ENCODE measurements at places on chromosomes 3 and 15.

DNA sequence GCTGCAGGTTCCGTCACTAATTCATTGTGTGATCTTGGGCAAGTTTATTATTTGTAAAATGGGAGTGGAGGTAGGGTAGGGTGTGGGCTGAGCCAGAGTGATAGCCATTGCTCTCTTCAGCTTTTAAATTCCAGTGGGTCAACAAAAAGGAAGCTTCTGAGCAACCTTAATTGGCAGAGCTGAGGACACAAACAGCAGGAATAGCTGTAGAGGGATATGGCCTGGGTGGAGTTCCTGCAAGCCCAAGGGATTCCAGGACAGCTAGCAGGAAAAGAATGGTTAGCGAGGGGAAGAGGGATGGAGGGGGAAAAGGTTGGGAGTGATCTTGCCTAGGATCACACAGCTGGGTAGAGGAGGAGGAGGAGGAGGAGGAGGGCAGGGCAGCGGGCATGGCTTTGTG is 11.4 kb downstream of the CCK start:
- DNase-seq: no peak

DNA sequence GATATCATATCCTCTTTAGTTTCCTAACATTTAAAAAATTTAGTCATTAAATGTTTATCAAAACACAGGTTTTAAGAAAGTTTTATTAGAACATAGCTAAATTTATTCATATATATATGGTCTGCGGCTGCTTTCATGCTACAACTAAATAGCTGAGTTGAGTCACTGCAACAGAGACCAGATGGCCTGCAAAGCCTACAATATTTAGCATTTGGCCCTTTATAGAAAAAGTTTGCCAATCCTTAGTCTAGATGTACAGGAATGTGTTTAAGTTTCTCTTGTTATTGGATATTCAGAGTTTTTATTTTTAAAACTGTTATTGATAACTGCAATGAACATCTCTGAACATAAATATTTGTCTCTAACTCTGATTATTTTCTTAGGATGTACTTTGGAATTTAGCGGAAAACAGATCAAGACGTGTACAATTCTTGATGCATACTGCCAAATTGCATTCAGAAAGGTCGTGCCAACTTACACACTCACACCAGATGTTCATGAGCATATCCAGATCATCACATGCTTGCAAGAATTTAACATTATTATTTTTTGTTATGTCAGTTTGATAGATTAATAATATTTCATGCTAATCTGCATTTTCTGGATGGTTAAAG is 157.9 kb downstream of the STAC start:
- no peak for DNase-seq

- no peak for DNase-seq
Measured at GRCh38 chr3:132519914-132520313, 77.2 kb upstream of the ACKR4 start.

DNA sequence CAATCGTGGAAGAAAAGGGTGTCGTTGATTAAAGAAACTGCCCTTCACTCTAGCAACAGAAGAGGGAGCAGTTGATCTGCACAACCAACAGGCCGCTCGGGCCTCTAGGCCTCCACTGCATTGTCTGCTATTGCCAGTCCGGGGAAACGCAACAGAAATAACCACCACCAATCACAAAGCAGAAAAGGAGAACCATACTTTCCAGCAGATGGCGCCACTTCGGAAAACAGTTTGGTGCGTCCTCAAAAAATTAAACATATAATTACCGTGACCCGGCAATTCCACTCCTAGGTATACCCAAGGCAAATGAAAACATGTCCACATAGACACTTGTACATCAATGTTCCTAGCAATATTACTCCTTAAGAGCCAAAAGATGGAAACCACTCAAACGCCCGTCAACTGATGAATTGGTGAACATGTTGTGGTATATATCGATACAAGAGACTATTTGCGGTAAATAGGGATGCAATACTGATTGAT is 154.1 kb downstream of the TJP1 start:
- DNase-seq: peak; percentile 82

DNA sequence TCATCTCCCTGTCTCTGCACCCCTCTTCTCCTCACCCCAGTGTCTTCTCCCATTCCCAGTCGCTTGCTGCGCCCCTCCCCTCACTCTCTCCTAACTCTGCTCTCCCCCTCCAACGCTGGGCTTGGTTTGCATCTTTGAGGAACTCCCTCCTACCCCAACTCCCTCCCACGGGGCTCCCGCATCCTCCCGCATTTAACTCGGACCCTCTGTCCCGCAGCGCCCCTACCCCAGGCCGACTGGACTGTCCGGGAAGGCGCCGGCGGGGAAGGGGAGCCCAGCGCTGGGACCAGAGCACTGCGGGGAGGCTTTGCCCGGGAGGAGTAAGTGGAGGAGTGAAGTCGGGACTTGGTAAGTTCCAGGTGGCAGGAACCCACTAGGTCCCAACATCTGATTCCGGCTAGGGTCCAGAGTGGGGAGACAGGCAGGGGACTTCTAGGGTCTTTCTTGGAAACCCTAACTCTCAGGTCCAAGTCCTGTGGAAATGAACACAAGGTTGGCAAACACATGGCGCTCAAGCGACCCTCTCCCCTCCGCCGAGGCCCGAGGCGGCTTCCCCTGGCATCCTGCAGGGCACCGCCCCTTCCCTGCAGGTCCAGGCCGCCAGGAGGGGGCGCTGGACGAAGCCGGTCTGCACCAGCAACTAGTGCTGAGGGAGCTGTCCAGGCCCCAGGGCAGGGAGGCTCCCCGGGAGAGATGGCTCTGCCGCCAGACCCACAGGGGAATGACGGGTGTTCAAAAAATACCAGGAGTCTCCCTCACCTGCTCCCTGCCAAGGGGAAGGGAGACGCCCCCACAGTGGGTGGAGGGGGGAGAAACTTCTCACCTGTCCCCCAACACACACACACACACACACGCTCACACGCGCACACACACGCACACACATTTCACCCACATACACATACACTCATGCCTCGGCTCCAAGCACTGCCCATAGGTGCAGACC is 53.2 kb downstream of the LHFPL4 start:
- DNase-seq: no peak

DNA sequence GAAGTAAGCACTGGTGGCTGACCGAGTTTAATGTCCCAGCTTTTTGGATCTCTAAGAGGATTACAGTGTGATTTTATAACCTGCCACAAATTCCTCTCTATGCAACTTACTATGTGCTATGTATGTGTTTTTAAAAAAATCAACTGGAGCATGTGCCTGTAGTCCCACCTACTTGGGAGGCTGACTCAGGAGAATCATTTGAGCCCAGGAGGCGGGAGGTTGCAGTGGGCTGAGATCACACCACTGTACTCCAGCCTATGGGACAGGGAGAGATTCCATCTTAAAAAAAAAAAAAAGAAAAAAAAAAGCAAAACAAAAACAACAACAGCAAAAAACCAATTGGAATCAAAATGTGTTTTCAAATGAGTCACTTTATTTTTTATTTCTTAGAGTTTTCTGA is 29.6 kb downstream of the DUT start:
- no peak for DNase-seq

DNA sequence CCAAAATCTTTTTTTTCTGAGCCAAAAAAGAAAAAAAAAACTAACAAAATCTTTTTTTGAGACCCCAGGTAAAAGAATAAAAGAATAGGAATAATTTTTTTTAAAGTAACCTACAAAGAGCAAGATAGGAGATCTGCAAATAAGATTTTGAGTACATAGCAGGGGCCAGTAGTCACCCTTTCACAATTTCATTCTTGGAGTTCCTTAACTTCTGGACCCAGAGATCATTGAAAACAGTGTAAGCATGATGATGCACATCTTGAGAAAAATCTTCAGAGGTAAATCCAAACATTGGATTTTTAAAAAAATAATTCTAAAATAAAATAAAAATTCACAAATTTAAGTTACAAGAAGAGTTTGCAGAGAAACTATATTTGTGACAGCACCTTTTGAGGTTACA is 18.8 kb downstream of the TFRC start:
- DNase-seq: no peak

DNA sequence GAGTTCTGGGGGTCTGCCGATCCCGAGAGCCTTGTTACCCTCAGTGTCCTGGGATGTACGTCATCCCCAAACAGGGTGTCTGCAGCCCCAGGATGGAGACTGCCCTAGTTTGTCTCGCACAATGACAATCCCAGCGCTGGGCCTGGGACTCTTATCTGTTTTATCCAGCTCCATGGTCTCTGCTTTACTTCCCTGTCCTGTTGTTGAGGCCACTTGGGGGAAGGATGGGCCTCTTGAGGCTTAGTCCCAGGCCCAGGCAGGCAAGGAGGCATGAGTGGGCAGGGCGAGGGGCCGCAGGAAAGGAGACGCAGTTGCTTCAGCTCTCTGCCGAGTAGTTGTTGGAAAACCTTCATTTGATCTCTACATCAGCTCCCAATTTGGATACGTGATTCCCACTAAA is 17.4 kb downstream of the SMAD6 start:
- no peak for DNase-seq

DNA sequence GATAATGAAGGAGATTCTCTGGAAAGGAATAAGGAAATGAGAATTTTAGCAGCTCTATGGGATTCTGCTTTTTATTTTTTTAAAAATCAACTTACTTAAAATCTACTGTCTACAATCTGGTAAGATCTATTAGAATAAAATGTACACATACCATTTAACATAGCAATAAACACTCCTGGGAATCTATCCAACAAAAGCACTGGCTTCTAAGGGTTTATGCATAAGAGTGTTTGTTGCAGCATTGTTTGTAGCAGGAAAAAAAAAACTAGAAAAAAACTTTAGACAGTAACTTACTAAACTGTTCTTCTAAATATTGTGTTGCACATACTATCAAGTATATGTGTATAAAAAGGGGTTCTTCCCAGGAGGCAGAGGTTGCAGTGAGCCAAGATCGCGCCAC is 15.7 kb upstream of the RBP1 start:
- DNase-seq: no peak

GRCh38 chr3:146131616-146132410 is 29.2 kb downstream of the PLOD2 start:
- DNase-seq: no peak

DNA sequence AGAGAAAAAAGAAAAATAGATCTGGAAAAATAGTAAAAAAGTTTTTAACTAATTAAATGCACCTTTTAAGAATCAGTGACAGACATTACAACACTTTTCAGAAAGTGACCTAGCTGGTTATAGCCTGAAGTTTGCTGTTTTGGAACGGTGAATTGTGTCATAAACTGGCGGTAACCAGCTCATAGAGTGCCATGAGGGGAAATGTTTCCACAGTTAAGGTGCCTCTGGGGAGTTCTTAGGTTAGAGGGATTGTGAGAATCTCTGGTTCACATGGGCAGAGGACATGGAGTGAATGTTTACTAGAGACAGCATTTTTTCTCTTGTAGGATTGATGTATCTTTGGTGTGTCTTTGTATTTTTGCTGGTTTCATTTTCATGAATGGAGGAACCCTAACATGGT is 2.8 kb downstream of the TBC1D23 start:
- no peak for DNase-seq

- no peak for DNase-seq
Measured at GRCh38 chr3:113266738-113267137, 55.4 kb downstream of the BOC start.

GRCh38 chr3:195285372-195285771 is 14.4 kb upstream of the XXYLT1 start:
- no peak for DNase-seq

DNA sequence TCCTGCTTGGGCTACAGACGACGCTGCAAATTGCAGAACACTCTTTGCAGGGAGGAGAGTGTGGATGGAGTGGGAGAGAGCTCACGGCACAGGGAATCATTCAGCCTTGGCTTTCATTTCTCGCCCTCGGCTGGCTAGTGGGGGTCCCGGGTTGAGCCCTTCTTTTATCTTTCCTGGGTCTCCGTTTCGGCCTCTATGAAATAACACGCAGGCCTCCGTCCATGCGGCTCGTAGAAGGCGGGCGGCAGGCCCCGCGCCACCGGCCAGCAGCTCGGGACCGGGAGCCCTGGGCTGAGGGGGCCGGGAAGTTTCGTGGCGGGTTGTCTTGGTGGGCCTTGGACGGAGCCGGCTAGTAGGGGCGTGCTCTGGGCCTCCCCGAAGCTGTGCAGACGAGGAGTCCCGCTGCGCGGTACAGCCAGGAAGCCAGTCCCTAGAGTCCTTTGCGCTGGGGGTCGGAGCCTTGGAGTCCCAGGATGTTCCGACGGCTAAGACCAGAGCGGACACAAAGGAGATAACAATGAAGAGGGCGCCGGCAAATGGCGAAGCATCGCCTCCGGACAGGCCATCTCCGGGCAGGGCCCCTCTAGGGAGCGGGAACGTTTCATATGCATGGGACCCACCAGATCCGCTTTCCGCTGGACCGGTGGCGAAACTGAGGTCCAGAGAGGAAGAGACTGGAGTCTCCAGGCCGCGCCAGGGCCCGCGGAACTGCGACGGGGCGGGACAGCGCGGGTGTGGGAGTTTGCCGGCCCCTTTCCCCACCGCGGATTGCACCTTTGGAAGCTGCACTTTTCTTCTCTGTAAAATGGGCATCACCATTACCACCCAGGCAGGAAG is 4.3 kb downstream of the RNU6-1 start:
- DNase-seq: no peak

DNA sequence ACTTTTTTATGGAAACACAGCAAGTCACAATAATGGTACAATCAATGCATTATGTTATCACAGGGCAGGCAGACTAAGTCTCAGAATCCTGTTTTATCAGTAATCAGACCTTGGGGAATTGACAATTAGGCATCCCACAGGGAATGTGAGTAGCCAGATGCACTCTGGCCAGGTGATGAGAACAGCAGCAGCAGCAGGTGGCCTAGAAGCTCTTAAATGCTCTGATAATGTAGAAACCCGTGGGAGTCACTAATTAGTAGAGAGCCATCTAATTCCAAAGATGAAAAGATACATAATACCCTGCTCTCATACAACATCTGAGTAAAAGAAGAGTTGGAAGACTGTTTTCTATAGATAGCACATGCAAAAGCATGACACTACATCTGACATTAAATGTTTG is 12.6 kb downstream of the CEP152 start:
- no peak for DNase-seq

DNA sequence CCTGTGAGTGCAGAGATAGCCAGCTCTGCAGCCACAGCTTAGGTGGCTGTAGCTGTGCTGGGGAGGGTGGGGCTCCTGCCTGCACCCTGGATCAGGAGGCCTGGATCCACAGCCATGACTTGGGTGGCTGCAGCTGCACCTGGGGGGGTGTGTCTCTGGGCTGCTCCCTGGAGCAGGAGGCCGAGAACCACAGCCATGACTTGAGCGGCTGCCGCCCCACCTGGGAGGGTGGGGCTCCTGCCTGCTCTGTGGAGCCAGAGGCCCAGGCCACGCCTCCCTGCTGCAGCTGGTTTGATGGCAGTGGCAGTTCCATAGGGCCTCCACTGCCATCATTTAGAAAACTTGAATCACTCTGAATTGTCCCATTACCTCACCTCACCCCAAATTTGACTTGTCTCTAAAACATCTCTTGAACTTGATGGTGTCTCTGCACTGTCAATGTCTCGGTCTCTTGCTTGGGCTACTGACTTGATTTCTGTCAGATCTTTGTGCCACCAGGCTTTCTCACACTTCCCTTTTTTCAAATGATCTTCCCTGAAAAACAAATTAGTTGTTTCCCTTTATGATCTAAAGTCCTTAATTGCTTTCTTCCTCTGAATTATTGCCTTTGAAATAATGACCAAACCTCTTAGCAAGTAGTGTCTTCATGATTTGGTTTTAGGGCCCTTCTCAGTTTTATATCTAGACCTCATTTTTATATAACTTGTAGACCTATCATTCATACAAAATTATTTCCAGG is 313.2 kb upstream of the MME start:
- DNase-seq: no peak

GRCh38 chr3:46447228-46447985 is 17.3 kb downstream of the LTF start:
- DNase-seq: no peak

Data from iPS DF 6.9 (cell line).